Astrocyte of the spinal cord (primary cell): ENCODE measurements at places on chromosomes 11 and 22.
A peak's percentile ranks its signal among the peaks of the same experiment; 100 is the strongest.

GRCh38 chr11:103744496-103745153 lies 291.8 kb upstream of the DDI1 start:
- DNase-seq = no peak

DNA sequence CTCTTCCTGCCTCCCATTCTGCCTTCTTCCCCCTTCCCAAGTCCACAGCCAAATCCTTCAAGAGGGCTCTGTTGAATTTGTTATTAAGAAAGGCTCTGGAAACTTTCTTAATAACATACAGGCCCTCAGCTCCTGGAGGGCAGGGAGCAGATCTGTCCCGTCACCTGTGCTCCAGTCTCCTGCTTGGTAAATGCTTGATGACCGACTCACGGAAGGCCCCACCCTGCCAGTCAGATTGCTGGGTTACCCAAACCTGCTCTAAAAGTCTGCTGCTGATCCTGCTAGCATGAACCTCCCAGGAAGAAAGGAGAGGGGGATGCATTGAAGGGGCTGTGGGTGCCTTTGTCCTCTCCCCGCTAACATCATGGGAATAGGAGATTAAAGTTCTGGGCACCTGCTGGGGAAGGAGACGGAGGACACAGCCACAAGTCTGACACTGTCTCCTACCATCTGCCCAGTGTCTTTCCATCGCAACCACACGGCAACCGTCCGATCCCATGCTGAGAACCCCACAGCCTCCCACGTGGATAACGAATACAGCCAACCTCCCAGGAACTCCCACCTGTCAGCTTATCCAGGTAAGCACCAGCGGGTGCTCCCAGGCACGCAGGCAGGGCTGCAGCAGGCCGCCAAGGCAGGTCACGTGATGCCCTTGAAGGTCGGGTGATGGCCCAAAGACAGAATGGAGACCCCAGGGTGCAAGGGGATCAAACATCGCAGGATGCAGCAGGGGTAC lies 22.5 kb downstream of the CD5 start:
- DNase-seq = no peak

GRCh38 chr11:20112291-20113148 lies 47.8 kb downstream of the DBX1 start:
- DNase-seq = peak; percentile 98

DNA sequence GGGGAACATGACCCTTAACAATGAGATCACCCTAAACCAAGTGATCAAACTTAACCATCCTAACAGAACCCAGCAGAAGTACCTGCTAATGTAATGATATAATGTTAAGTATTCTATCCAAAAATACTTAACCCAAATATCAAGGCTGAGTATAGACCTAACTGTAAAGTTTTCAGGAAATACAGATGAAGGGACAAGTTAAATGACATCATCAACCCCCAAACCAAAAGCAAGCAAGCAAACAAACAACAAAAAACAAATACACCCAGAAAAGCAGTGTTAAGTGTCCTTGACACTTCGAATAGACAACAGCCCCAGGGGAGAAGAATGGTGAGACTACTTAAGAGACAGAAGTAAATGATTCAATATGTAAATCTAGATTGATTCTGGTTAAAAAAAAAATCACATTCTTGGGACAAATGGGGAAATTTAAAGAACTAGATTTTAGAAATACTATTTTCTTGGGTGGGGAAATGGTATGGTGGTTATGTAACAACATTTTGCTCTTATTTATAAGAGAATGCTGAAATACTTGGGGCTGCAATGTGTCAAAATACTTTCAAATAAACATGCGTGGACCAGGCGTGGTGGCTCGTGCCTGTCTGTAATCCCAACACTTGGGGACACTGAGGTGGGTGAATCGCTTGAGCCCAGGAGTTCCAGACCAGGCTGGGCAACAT lies 2.5 kb downstream of the CSTF3 start:
- no peak for DNase-seq

- DNase-seq = no peak
These were observed 27.9 kb downstream of the PRDM11 start for GRCh38 chr11:45174168-45174835.

- peak; percentile 87 for DNase-seq
These were observed 27.8 kb upstream of the ELFN2 start for GRCh38 chr22:37454857-37455686.

- peak; percentile 40 for DNase-seq
These were observed 16.6 kb downstream of the CRELD2 start for GRCh38 chr22:49934891-49935557.

DNA sequence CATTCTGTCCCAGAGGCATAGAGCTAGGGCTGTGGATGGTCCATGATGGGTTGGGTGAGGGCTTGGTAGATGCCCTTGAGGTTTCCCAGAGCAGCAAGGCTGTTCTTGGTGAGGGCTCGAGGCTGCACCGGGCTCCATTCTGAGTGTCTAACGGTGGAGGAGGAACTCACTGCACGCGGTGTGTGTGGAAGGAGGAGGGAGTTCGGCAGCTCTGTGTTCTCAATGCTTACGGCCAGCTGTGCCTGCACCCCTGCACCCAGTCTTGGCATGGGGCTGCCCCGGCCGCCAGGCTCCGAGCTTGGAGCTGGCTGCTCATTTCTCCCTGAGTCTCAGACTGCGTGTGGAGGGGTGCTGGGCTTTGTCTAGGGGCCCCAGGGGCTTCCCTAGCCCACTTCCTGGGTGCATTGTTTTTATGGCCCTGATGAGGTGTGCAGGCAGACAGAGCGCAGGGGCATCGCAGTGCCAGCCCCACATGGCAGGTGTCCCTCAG lies 1247.1 kb downstream of the BRD1 start:
- DNase-seq = no peak

- DNase-seq = no peak
These were observed 91.1 kb downstream of the ETS1 start for GRCh38 chr11:128496249-128496648.

DNA sequence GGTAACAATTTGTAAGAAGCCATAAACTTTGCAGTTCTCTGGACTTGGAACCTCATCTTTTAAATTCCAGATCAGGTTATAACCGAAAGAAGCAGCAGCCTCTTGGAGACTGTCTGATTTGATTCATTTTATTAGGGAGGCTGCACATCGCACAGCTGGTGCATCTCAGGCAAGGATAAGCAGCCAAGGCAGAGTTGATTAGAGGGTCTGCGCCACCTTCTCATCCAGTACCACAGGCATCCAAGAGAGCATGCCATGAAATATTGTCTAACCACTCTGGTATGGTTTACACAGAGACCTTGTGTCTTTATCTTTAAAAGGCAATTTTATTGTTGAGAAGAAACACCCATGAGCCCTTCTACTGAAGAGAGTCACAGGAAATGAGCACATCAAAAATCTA lies 16.2 kb upstream of the CWF19L2 start:
- no peak for DNase-seq

DNA sequence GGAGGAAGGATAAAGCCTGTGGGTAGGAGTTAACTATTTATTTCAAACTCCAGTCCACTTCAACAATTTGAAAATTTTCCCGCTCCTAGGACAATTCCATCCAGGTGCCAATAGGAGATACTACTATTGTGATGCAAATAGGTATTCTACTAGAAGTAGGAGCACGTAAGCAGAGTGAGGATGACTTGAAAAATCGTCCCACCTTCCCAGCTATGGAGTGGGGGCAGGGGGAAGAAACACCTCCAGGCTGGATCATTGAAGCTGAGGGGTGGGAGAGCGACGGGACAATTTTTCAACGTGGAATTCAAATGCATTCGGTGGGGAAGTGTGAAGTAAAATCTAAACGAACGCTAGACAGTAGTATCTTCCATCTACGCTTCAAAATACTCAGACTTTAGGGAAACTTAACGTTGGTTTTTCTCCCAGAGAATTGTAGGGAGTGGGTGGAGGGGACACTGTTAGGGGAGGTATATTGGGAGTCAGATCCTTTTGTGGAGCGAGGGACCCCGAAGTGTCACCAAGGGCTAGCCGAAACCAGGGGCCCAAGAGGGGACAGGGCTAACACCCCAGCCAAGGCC lies 523 bp upstream of the ARHGAP42 start:
- DNase-seq = no peak

DNA sequence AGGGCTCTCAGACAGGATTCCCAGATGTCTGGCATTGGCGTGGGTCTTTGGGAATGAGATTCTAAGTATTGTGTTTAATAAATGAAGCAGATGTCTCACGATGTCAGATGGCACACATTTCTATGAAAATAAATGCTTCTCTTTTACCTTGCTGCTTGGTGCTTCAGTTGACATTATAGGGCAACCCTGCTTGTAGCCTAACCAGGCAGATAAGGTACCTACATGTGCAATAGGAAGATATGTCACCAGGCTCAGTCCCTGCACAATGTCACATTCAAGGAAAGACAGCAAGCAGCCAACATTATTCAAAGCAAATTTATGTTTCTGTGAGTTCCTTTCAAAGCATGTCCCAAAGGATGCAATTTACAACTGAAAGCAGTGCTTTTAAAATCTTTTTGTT lies 43.4 kb upstream of the SYN3 start:
- no peak for DNase-seq

- no peak for DNase-seq
These were observed 372.4 kb upstream of the CCDC179 start for GRCh38 chr11:23232652-23233051.

DNA sequence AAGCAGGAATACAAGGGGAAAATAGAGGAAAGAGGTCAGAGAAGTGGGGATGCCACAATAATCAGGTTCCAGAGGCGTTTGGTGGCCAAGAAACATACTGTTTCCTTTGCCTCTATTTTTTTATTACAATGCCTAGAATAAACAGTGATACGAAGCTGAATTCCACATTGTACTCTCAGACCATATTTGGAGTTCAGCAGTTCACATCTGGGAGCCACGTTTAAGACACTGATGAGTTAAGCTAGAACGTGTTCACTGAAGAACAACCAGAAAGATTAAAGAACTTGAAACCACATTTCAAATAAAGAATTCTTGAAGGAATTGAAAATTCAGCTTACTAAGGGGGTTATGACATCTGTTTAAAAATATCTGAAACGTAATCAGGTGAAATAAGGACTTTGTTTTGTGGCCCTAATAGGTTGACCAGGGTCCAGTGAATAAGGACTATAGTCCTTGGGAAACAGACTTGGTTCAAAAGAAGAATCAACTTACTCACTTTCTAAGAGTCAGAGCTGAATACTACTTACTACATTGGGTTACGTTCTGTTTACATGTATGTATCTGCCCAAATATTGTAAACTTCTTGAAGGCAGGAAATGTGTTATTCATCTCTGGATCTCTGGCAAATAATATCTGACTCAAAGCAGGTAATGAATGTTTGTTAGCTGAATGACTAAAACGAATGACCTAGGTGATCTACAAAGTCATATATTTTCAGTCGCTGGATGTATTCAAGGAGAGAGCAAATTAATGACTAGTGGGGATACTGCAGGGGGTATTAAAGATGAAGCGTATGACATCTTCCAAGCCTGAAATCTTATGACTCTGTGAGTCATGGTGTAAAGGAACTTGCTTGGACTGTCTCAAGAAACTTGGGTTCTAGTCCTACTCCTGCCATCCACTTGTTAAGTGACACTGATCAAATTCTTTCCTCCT lies 247.0 kb upstream of the NARS2 start:
- DNase-seq = no peak
